Tibial artery (tissue), 4 donors: ENCODE measurements at places on chromosomes 7 and 10.
A peak's percentile ranks its signal among the peaks of the same experiment; 100 is the strongest.

GRCh38 chr10:72026278-72027111 is 61.9 kb downstream of the SPOCK2 start:
- DNase-seq: no peak

DNA sequence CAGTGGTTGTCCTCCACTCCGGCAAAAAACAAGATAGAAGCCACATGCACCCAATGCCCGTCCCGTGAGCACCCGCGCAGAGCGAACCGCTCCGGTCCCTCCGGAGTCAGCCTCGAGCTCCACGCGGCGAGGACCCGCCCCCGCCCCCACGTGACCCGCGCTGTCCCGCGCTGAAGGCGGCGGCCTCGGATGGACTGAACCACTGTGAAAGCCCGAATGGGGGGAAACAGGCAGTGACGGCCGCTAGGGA is 766 bp upstream of the EIF3B start:
- DNase-seq: peak; percentile 95

DNA sequence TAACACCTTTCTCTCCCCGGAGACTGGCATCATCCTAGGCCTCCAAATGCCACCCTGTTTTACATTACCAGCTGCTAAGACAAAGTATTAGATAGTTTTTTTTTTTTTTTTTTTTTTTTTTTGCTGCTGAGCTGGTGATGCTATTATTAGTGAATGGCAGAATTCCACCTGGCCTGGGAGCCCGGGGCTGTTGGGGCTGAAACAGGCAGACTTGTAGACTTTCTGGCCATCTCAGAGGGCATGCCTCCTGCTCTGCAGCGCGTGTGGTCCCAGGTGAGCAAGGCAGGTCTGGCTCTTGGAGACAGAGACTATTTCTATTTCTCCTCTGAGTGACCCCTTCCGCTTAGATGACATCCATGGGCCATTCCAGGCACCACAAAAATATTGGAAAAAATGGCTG is 104.2 kb downstream of the EMX2 start:
- DNase-seq: no peak

DNA sequence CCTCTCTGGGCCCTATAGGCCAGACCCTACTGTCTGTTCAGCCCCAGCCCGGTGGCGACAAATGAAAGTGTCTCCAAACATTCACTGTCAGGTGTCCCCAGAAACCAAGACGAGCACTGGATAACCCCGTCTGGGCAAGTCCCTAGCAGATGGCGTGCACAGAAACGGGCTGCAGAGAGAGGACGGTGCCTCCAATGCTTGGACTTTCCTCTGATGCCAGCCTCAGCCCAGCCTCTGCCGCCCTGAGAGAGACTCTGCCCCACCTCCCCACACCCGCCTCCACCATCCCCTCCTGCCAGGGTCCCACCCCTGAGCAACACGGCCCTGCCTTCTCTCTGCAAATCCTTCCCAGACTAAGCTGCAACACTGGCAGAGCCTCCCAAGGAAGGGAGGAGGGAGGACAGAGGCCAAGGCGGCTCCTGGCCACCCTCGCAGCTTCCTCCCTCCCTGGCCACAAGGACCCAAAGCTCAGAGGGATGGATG is 7.4 kb upstream of the LFNG start:
- no peak for DNase-seq

DNA sequence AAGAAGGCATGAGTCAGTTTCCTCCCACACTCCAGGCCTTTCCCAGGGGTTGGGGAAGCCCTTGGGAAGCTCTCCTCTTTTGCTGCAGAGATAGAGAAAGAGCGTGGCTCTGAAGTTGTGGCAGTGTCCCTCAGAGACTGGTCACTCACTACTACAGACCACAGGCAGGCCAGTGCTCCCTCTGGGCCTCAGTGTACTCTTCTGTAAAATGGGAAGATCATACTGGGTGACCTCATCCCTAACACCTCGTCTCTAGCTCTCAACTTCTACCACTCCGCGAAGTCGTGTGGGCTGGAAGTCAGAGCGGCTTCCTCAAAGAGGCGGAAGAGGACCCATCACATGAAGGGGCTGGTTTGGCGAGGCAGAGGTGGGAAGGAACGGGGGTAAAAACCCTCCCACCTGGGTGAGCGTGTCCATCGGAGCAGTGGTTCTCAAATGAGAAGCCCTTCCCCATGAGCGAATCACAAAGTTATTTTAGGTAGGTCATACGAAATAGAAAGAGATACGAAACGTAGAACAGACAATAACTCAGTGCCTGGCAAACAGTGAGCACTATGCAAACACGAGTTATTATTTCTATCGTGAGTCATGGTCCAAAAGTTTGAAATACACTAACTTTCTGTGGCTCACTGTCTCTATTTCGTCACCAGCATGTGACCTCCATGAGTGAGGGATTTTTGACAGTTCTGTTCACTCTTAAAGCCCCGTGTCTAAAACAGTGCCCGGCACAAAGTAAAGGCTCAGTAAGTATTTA is 32.7 kb downstream of the PRKAG2 start:
- DNase-seq: no peak

- DNase-seq: peak; percentile 59
These were observed 119.6 kb downstream of the INPP5A start for GRCh38 chr10:132657127-132657706.

GRCh38 chr7:140417456-140418155 is 13.7 kb downstream of the RAB19 start:
- no peak for DNase-seq

- no peak for DNase-seq
These were observed 306.3 kb downstream of the GPAM start for GRCh38 chr10:111877258-111877657.

GRCh38 chr10:68516766-68517165 is 10.6 kb downstream of the SLC25A16 start:
- no peak for DNase-seq

GRCh38 chr10:88525371-88526069 is 57.6 kb downstream of the RNLS start:
- no peak for DNase-seq

GRCh38 chr10:10797513-10797912 is 220.2 kb upstream of the CELF2 start:
- no peak for DNase-seq

DNA sequence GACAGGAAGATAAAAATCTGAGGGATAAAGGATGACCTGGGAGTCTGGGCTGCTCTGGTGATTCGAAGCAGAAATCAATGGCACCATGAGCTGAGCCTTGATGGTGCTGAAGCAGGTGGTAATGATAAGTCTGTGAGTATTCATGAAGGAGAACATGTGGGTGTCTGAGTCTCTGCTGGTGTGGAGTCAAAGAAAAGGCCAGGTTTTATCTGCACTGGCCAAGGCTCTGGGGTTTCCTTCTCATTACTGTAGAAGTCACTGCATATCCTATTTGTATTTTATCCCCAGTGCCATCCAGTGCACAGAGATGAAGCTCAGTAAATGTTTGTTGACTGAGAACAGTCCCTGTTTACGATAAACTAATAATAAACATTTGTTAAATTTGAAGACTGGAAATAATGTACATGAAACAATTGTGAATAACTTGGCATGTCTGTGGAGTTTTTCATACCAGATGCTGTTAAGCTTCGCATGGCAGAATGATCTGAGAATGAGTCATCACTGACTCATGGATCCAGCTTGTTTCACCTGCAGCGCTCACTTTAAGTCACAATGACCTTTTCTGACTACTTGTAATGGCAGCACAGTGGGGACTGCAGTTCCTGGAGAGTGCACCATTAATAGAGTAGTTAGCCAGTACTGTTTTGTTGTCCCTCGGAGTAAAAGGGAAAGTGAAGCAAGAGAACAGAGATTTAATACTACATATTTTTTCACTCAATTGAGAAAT is 538.5 kb downstream of the HTR7 start:
- DNase-seq: no peak

- DNase-seq: no peak
These were observed 190.1 kb downstream of the PRPF18 start for GRCh38 chr10:13776861-13777311.

DNA sequence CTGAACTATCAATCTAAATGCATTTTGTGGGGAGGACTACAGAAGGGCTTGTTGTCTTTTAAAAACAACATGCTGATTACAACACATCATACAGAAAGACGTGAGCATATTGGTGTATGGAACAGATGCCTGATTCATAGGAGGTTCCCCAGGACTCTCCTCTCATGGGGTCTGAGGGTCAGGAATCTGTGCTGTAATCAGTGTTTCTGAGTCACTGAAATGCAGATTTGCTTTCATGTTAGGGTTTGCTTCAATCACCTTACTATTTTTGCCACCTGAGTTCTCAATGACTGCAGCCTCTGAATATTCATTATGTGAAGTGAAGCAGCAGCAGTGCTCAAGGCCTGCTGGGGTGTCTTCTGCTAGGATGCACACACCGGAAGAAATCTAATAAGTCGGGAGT is 550 bp upstream of the ANK3 start:
- DNase-seq: no peak

- no peak for DNase-seq
These were observed 83.5 kb downstream of the TNS3 start for GRCh38 chr7:47498229-47499056.

DNA sequence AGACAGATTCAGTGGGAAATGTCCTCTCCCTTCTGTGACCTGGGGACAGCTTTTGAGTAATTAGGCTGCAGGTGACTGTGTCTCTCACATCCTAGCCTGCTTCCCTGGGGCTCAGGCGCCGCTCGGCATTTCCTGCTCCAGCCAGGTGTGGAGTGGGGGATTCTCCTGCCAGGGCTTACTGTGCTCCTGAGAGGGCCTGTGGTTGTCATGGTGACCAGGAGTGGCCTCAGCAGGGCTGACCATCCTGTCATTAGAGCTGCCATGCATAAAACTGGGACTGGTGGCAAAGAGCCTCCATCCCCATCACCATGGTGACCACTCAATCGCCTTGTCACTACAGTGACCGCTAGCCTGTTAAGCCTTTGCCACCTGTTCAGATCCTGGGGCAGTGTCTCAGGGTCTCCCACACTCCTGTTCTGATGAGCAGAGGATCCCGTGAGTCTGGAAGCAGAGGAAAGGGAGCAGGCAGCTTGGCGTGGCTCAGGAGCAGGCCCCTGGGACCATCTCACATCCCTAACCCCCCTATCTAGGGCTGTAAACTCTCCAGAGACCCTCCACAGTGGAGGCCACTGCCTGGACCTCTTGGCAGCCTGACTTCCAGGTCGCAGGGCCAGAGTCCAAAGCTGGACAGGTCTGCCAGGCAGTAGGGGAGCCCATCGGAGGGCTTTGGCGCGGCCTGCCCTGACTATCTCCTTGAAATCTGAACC is at the start of gene GCK:
GCK (minus strand) TSS at position 154 of the 707 bp plus-strand sequence. CDS start 486 bp downstream, outside the sequence.
- DNase-seq: no peak

- DNase-seq: no peak
These were observed 95.7 kb downstream of the VSTM2A start for GRCh38 chr7:54637712-54638396.
